ENCODE measurements at places on chromosomes 7 and 10. TPM values are rescaled to one million over a fixed set of nuclear protein-coding genes. Genes with fewer than 3 reads are reported as not detected.
A peak's percentile ranks its signal among the peaks of the same experiment; 100 is the strongest.

Gene DNAJC1
- 30.5 TPM for total RNA-seq

Gene SYT15B
- total RNA-seq = not detected

Gene HMX2
- 0.10 TPM for total RNA-seq

Gene AASS
- total RNA-seq = 21.1 TPM

Gene SMO
- total RNA-seq = 0.29 TPM

Gene ZNF503
- total RNA-seq = 2.2 TPM

Gene RHBDD2
- 60.3 TPM for total RNA-seq

Gene COBL
- total RNA-seq = not detected

Gene PHTF2
- total RNA-seq = 41.3 TPM

- no peak for DNase-seq
These were observed 118.0 kb upstream of the PITRM1 start for GRCh38 chr10:3290550-3290949.

GRCh38 chr7:2487586-2488271 lies 11.5 kb upstream of the GRIFIN start:
- DNase-seq = no peak

DNA sequence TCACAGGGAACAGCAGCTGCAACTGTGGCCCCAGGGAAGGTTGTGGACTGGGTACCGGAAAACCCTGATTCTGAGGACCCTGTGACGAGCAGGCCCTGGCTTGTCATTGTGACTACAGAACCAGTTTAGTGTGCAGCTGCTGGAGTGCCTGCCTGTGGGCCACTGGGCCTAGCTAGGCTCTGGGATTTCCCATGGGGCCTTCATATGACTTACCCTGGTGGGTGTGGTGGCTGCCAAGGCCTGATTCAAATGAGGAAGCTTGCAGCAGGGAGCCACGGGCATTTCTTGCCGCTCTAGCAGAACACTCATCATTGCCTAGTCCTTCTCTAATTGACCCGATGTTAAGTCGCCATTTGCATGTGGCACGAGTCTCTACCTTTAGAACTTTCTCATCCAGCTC lies 14.7 kb upstream of the CAMK2G start:
- DNase-seq = peak; percentile 95

- DNase-seq = no peak
These were observed 29.0 kb downstream of the RASGEF1A start for GRCh38 chr10:43237631-43238446.

DNA sequence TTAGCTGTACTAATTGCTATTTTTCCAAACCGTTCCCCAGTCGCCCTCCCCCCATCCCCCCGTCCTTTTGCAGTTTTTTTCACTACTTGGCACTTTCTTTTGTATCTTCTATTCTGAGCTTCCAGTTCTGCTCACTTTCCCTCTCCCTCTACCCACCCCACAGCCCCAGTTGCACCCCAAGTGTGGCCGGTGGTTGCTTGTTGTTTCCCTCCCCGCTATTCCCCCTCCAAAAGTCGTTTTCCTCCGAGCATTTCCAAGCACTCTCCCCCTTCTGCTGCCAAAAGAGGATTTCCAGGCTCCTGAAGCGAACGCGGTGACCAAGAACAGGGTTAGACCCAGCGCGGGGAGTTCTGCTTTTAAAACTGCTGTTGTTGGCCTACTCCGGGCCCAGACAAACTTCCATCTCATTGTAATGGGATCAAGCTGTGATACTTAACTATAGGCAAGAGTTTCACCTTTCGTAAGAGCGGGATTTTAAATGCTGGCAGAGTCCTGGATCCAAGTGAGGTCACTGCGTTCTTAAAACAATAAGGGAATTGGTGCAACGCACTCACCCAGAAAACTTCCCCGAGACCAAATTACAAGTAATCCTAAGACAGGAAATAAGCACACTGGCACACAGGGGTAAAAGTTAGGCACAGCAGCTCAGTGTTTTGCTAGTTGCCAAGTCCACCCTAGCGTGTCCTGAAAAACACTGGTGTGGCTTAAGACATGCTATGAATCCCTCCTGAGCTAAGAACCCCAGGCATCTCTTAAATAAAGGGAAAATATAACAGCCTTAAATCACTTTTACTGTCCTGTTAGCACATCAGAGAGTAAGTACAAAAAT lies 1.5 kb upstream of the RGS10 start:
- DNase-seq = no peak

DNA sequence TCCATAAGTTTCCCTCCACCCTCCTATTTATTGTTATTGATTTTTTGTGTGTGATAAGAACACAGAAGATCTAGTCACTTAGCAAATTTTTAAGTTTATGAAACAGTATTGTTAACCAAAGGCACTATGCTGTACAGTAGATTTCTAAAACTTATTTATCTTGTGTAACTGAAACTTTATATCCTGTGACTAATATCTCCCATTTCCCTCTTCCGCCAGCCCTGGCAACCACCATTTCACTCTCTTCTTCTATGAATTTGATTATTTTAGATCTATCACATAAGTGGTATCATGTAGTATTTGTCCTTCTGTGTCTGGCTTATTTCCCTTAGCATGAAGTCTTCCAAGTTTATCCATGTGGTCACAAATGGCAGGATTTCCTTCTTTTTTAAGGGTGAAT lies 144.3 kb upstream of the INHBA start:
- peak; percentile 31 for DNase-seq

DNA sequence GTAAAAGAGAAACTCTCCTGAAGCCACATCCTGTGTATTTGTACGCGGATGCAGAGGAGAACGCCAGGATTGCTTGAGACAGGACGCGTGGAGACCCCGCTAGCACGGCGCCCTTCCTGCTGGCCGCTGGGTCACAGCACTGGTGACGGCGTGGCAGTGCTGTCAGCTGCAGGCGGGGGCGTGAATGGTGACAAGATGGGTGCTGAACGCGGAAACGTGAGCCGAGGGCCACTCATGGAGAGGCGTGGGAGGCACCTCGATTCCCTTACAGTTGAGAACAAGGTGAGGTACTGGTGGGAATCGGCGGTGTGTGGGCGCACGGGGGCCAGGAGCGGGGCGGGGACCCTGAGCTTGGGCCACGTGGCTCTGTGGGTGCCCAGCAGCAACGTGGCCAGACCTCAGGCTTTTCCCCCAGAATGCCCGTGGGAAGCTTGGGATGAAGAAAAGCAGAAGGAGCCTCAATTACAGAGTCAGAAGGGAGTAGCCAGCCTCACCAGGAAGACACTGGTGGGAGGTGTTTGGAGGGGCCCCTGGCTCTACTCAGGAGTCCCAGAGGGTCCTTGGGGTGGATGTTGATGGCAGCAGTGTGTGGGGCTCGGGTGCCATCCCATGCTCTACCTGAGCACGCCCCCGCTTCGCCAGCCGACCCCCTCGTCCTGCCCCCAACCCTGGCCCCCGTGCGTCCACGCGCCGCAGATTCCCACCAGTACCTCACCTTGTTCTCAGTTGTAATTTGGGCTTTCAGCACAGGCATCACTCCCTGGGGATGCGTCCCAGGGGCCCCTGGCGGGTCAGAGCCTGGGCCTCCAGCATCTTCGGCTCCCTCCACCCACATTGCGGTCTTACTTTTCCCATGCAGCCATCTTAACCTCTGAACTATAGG lies 208.4 kb upstream of the TCERG1L start:
- no peak for DNase-seq

GRCh38 chr10:53022611-53023088 lies 250.1 kb upstream of the MBL2 start:
- no peak for DNase-seq

- DNase-seq = no peak
These were observed 580 bp downstream of the MRPS16 start for GRCh38 chr10:73251683-73252444.

- no peak for DNase-seq
These were observed 1.6 kb downstream of the EXOSC1 start for GRCh38 chr10:97444212-97444611.

- DNase-seq = no peak
These were observed 2.7 kb downstream of the CCSER2 start for GRCh38 chr10:84331091-84331490.

- DNase-seq = peak; percentile 42
These were observed 2.8 kb downstream of the MCU start for GRCh38 chr10:72694476-72695369.

DNA sequence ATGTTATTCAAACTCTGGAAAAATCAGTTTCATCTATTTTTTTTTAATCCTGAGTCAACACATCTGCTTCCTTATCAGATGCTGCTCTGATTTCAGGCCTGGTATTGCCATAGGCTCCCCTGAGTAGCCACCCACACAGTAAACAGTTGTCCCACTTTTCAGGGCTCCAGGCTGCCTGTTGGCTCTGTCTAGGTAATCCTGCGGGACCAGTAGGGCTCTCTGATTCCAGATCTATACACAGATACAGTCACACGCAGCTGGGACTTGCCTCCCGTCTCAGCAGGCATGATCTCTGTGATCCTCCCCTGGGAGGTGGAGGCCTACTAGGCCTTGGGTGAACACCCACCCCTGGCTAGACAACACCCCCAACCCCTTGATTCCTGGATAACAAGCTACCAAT lies 206.1 kb downstream of the CREB5 start:
- DNase-seq = no peak

- DNase-seq = no peak
These were observed 445.4 kb downstream of the TFEC start for GRCh38 chr7:115585015-115585718.

- peak; percentile 63 for DNase-seq
These were observed 268.1 kb upstream of the FZD8 start for GRCh38 chr10:35910234-35910633.

- DNase-seq = peak; percentile 96
These were observed 70.0 kb downstream of the CAMK1D start for GRCh38 chr10:12419262-12419847.

- no peak for DNase-seq
These were observed 21.5 kb downstream of the UROS start for GRCh38 chr10:125801574-125801973.

DNA sequence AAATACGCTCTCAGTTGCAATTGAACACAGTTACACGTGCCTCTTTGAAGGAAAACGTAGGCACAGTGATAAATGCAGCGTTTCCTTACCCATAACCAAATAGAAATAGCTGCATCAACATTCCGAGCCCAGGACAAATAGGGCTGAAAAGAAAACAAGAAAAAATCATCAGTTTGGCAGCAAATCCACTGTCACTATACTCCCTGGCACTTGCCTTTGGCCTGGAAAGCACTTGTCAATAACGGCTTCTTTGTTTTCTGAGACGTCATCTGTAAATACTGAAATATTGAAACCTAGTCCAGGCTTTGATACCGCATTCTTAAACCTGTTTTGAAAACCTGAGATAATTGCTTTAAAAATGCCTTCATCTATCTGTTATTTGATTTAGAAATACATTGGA lies 167.2 kb upstream of the AKR1E2 start:
- DNase-seq = no peak

GRCh38 chr7:142833174-142834048 lies 21.5 kb upstream of the EPHB6 start:
- DNase-seq = peak; percentile 18

DNA sequence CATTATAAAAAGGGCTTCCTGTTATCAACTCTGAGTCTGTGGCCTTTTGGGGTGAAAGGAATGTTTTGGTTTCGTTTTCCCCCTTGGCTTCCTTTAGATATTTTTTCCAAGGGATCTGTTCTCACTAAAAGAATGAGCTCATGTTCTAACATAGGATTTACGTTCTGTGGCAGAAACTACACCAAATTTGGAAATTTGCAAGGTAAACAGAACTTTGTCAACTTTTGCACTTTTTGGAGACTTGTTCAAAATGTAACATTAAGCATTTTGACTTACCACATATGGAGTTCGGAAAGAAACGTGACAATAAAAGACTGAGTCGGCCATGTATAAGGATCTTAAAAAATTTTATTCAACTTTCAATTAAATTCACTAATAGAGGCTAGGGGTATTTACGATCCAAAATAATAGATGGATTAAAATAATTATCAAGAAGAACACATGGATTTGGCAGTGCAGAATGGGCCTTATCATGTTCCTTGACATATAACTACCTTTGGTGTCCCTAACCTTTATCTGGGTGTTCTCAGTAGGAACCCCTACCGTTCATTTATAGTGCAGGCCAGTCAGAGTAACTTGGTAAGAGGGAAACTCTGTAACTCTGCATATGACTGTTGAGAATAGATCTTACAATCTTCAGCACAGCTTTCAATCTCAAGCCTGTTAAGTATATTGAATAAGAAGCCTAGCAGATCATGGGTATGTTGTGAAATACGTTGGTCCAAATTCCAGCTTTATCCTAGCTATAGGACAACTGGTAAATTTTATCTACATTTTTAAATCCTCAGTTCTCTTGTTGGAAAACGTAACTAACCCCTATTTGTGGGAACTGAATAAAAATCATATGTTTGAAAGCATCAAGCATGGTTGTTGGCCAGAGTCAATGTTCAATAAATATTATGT lies 11.8 kb downstream of the CPED1 start:
- DNase-seq = peak; percentile 77

DNA sequence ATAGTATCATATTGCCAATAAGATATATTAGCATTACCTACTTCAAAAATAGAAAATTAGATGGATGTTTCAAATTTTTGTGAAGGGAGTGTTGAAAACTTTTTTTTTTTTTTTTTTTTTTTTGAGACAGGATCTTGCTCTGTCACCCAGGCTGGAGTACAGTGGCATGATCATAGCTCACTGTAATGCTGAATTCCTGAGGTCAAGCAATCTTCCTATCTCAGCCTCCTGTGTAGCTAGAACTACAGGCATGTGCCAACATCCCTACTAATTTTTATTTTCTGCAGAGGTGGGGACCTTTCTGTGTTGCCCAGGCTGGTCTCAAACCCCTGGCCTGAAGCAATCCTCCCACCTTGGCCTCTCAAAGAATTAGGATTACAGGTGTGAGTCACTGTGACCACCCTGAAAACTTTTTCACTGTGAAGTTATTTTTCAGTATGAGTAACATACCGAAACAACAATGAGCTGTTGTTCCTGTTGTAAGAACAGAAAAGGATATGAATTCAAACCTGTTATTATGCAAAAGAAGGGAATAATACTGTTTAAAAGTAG lies 266.9 kb downstream of the NEBL start:
- DNase-seq = no peak

DNA sequence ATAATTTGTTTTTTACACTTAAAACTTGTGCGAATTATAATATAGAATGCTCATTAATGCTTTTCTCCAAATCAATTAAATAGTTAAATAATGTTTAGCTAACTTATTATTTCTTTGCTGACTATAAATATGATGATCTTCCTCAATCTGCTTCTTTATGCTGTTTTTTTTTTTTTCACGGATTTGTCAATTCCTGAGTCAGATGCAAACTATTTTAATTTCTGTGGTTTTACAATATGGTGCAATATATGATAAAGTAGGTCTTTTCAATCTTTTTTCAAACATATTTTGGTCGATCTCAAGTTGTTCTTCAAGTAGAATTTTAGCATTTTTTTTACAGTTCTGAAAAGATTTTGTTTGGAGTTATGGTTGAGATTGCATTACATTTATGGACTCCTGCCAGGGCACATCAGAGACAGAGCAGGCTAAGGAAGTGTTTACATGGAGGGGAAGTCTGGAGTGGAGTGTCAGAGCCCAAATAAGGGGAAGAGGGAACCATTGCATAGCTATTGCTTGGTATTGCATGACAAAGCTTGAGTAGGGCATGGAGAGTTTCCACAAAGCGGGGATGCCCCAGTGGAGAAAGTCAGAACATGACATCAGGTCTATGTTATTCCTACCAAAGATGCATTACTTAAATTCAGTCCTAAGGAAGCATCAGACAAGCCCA lies 204.4 kb downstream of the OTUD1 start:
- DNase-seq = peak; percentile 34

All from RPMI7951 (cell line).